Activated CD4-positive, alpha-beta T cell treated with anti-CD3 and anti-CD28 coated beads for 48 hours (primary cell): ENCODE measurements at places on chromosomes 7 and 10.

GRCh38 chr10:118986815-118987790 lies 42.4 kb upstream of the NANOS1 start:
- DNase-seq, result no peak

DNA sequence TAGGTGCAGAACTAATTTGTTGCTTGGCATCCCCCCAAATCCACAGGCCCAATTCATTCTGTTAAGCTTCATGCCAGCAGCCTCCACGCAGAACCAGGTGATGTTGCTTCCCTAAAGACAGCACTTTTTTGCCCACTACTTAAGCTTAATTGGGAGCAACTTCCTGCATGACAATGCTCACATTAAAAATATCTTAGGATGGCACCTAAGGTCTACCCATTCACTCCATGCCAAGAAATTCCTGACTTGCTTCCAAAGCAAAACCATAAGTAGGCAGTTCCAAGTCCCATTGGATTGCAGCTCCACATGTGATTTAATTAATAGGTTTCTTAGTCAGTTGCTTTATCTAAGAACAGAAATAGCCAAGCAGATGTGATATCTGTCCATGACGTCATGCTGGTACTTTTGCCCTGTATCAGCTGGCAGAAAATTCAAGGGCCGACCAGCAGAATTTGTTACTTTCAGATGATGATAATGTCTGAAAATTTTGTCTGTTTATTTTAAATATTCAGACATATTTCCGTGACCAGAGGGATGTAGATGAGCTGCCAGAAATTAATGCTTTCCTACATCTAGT lies 325.5 kb downstream of the LHFPL3 start:
- DNase-seq, result no peak

DNA sequence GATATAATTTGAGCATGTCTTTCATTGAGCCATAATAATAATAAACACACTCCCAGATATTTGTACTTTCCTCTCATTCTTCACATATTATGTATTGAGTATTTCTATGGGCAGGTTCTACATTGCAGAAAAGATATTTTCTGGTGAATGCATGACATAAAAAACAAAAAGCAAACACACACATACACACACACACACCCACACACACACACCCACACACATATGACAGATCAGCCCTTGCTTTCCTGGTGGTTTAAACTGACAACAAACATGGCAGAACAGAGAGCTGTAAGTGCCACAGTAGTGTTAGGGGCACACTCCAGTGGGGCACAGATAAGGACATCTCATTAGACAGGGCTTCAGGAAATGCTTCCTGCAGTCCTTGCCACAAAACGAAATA lies 123.3 kb upstream of the LSM8 start:
- DNase-seq, result no peak

DNA sequence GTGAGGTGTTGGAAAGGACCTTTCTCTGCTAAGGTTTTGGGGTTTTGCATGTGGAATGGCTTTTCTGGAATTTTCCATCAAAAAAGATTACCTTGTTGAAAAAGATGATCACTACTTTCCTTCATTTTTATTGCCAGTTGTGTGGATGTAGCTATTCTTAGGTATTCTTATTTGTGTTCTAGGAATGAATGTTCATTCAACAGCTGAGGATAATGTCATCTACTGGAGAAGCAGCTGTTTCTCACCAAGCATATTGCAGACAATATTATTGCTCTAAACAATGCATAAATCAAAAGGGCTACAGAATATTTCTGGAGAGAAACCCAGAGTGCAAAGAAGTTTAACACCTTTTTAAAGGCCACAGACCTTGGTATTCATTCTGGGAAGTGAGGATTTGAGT lies 145.6 kb upstream of the CALCR start:
- DNase-seq, result no peak
